ENCODE measurements at places on chromosomes 11 and 22.

GRCh38 chr11:97979741-97980140 is 1041.0 kb upstream of the CNTN5 start:
- peak; percentile 52 for DNase-seq

- no peak for DNase-seq
Observed at GRCh38 chr11:47272706-47273105, 2.8 kb downstream of the MADD start.

DNA sequence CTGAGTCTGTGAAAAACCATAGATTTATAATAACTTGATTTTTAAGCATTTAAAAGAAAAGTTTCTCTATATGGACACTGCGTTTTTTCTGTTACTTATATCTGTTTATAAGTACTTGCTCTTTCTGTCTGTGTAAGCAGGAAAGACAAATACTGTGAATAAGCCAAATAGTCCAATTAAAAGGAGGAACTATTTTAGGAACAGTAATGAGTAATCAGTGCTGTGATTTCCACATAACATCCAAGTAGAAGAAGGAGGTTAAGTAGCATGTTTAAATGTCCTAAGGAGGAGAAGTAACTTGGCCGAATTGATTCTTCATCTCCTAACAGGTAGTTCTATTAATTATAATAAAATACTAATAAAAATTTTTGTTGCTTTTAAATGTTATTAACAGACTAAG is 40.8 kb downstream of the ZNF214 start:
- DNase-seq = no peak

DNA sequence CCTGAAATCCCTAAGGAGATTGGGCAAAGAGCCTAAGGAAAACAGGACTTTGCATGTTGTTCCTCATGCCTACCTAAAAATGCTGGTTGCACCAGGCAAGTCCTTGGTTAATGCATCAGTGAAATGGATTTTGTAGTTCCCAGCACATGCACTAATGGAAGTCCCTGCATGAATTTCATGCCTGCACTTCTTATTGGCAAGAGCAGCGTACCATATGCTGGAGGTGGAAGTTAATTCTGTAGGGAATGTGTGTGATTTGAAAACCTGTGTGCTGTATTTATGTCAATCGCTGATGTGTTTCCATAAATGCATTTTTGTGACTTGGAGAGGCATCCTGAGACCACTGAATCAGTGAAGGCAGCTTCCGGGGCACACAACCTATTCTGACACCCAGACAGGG is 140.3 kb upstream of the MTNR1B start:
- no peak for DNase-seq

- no peak for DNase-seq
Observed at GRCh38 chr11:71222318-71223080, 29.9 kb downstream of the SHANK2 start.

DNA sequence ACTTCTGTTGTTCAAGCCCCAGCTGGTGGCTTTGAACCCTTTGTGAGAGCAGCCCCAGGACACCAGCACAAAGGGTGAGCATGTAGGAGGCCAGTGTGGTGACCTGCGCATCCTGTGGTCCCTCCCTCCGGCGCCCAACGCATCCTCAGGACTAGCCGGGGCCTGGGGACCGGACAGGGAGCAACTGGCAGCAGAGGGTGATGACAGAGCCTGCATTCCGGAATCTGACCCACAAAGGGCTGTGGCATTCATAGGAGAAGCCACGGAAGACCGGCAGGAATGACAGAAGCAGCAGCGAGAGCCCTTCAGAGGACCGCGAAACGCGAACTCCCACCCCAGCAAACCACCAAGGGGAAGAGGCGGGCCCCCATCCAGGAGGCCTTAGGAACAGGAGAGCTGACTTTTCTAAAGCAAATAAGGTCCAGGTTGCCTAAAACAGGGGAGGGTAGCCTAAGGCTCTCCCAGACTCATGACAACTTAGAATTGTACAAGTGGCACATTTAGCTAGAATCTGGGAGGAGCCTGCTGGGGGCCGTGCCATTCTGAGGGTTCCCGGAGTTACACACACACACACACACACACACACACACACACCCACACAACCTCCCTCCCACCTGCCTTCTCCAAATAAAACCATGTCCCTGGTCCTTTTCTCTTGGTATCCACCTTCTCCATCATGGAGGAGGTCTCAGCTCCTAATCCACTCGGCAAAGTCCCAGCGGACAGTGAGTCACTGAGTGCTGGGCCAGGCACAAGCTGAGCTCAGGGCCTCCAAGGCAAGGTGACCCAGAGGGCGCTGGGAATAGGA is 232.7 kb downstream of the CTTN start:
- no peak for DNase-seq

DNA sequence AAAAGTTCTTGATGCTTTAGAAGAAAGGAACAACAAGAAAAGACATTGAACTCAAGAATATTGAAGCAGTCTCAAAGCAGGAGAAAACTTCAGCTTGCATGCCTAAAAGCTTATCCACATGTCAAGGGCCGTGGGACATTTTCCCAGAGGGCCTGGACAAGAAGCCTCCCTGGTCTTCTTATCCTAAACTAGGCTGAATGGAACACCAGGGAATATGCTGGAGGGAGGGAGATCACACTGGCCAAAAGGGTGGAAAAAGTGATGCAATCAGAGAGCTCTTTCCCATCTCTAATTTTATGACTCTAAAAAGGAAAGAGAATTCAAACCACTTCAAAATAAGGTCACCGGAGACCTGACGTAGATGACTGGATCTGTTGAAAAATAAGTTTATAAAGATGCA is 107.2 kb downstream of the MPPED2 start:
- no peak for DNase-seq

DNA sequence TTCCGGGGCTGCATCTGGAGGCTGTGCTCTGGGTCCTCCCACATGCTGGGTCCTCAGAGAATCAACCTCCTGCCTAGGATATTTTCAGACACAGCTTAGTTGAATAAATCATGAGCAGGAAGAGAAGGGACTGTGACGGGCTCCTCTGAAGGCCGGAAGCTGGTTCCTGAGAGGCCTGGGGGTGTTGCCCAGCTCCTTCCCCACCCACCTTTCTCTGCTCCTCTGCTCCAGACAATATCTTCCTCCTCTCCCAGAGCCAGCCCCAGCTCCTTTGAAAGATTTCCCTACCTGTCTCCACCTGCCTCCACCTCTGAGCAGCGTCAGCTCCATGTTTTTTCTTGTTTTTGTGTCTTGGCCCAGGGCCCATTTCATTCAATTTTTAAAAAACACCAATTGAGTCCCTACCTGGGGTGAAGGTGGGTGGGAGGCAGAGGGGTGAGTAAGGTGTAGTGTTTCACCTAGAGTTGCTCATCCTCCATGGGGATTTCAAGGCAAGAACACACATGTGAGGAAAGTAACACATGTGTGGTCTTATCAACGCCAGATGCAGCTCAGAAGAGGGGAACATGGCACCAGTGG is 24.8 kb upstream of the THY1 start:
- no peak for DNase-seq

GRCh38 chr11:132332521-132332920 is 962.1 kb downstream of the NTM start:
- DNase-seq = no peak

GRCh38 chr11:2574043-2574552 is 125.7 kb downstream of the KCNQ1OT1 start:
- DNase-seq = no peak

- DNase-seq = no peak
Observed at GRCh38 chr22:36512991-36513390, 6.2 kb upstream of the FOXRED2 start.

DNA sequence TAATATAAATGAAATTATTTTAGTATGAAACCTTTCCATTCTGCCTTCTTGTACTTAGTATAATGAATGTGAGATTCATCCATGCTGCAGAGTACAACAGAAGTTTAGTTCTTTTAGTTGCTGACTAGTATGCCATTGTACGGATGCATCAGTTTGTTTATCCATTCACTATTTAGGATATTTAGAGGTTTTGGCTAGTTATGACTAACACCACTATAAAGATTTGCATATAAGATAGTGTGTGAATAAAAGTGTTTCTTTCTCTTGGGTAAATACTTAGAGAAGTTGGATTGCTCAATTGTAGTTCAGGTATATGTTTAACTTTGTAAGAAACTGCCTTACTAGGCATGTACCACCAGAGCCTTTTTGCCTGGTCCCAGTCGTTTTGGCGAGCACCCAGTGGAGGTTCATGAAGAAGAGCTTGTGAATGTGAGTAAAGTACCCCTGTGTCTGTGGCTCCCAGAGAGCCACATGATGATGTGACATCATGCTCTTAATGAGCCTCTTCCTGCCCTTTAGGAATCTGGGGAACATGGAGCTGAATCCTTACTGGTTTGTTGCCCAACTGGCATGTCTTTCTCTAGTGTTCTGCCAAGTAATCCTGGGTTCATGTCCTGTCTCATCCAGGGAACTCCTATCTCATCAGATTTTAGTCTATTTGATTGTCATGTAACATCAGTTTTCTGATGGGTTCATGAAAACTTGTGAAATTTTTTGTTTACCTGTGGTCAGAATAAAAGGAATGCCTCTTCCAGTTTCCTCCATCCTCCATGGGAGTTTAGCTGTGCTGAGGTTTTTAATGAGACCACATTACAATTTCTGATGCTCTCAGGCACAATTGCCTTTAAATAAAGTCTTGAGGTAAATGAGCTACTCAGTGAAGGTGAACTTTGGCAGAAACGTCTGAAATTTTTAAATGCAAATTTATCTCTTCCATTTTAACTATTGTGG is 234.8 kb downstream of the CASP12 start:
- DNase-seq = peak; percentile 43

DNA sequence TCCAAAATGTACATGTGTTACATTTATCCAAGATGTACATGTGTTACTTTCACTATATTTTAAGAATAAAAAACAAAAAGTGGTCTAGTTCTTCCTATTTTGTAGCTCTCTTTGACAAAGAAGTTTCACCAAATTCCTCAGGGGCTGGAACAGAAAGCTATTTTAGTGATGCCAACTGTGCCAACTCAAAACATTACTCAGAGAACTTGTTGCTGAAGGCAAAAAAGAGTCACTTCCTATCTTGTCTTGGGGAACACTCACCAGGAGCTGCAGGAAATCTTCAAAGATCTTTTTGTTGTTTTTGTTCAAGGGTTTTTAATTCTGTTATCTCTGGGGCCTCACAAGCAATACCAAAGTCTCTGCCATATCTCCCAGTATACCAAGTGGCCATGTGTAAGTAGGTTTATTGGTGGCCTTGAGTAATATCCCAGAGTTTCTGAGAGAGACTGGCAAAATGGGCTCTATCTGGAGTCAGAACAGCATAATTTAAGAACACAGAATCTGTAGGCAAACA is 13.6 kb upstream of the EED start:
- DNase-seq = no peak

- no peak for DNase-seq
Observed at GRCh38 chr11:45097721-45098493, 48.5 kb upstream of the PRDM11 start.

DNA sequence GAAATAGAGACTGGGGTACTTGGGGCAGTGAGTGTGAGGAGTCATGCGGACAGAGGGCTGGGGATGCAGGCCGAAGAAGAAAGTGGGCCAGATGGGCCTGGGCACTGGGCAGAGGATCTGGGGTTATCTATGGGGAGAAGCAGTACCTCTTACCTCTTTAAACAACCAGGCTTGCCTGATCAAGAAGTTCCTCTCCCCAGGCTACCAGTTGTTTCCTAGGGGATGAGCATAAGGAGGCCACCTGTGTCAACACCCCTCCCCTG is 98.4 kb upstream of the PITPNB start:
- no peak for DNase-seq

DNA sequence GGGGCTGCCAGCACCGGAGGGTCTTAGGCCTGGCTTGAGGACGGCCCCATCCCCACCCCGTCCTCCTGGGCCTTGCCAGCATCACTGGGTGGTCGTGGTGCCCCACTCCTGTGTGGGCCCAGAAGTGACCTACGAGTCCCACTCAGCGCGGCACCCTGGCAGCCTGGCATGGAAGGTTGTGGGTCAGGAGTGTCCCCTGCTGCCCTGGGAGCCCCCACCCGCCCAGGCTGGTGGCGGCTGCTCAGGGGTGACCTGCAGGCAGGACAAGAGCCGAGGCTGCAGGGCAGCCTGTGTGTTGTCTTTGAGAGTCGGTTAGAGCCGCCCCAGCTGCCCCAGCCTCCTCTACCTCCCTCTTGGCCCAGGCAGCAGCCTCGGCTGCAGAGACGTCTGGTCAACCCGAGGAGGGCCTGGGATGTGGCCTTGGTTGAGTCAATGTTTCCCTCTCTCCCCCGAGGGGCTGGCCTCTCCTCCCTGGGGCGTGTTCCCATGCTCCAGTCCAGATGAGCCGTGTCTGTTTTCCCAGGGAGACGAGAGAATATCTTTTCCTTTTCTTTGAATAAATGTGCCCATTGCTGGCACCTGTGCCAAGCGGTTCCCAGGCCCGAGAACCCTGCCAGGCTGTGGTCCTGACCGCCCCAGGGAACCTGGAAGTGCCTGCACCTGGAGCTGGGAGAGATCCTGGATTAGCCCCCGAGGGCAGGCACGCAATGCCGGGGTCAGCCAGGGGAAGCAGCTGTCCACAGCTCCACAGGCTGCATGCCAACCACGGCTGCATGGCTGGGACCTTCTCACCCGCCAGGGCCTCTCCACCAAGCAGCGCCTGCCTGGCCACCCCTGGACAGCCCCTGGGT is 35.7 kb upstream of the MUC5AC start:
- DNase-seq = no peak

- DNase-seq = peak; percentile 32
Observed at GRCh38 chr11:122656631-122657101, 1.1 kb downstream of the UBASH3B start.

- DNase-seq = no peak
Observed at GRCh38 chr22:44709881-44710392, 7.9 kb downstream of the PRR5 start.

GRCh38 chr22:27765706-27766291 is 35.8 kb downstream of the MN1 start:
- DNase-seq = no peak

DNA sequence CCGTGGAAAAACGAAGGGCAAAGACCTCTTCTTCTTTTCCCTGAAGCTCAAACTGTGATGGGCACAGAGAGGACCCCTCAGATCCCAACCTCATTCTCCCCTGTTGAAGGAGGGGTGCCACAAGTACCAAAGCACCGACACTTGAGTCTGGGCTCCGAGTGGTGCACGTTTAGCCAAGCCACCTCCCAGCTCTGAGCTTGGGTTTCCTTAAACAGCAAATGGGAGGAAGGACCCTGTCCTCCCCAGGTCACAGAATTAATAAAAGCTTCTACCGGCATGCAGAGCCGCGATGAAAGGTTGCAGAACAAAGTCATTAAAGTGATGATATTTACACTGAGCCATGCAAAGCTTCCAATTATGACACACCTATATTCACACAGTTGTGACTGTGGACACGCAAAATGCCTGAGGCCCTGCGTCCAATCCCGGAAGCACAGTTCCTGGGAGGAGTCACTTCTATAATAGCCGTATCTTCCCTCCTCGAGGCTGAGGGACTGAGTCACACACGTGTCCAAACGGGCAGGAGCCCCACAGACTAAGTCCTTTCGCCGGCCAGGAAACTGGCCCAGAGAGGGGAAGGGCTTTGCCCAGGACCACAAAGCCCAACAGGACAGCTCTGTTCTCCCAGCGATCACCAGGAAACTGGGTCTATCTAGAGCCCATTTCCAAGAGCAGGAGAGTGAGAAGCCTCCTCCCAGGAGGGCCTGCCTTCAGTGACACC is 922 bp upstream of the CSNK1E start:
- peak; percentile 92 for DNase-seq
